ENCODE measurements at places on chromosomes 6 and 20.

DNA sequence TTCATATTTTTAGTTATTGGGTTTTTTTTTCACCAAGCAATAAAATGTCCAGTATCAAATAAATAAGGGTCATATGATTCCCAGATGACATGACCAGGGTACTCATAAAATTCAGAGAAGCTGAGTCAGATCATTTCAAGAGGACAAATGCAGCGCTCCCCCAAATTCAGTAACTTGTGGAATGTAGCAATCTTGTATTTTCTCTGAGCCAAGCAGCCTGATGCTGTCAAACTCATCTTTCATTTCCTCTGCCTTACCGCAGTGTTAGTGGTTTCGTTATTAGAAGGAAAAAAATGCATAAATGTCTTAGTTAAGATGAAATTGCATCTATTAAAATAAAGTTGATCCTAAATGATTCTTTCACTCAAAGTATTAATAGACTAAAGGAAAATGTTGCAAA is 57.8 kb upstream of the EDN1 start:
- no peak for DNase-seq

- no peak for DNase-seq
Measured at GRCh38 chr6:83597051-83597450, 84.7 kb downstream of the PRSS35 start.

DNA sequence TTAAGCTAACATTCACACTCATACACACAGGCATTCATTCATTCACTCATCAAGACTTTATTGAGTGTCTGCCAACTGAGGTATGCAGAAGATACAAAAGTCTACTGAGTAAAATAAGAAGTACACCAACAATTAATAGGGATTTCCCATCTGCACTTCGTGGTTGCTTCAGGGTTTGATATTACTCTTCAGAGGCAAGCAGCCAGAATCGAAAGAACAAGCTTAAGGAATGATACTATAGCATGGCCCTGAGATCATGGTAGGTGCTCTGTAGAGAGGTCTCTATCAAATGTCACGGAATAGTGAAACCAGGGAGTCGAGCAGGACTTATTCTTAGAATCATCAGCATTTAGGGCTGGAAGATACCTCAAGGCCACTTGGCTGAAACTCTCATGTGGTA is 135.4 kb downstream of the NRN1 start:
- DNase-seq = no peak

GRCh38 chr6:80144753-80145315 is 38.4 kb downstream of the BCKDHB start:
- no peak for DNase-seq

DNA sequence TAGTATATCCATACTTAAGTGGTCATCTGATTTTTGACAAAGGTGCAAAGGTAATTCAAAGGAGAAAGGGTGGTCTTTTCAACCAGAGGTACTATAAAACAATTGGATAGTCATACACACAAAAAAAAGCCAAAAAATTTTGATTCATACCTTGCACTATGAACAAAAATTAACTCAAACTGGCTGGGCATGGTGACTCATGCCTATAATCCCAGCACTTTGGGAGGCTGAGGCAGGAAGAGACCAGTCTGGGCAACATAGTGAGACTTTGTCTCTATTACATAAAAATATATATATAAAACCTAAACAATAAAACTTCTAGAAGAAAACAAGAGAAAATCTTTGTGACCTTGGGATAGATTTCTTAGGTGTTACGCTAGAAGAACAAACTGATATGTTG is 43.8 kb upstream of the ADIG start:
- no peak for DNase-seq

- no peak for DNase-seq
Measured at GRCh38 chr6:128179876-128180438, 279.1 kb upstream of the THEMIS start.
